ENCODE measurements at places on chromosomes 13 and 19.
A peak's percentile ranks its signal among the peaks of the same experiment; 100 is the strongest.

- DNase-seq: no peak
These were observed 57.1 kb downstream of the ALOX5AP start for GRCh38 chr13:30792285-30793000.

GRCh38 chr13:111384441-111385182 lies 64.2 kb downstream of the TEX29 start:
- peak; percentile 52 for DNase-seq

- no peak for DNase-seq
These were observed 934.9 kb downstream of the SLITRK6 start for GRCh38 chr13:84864341-84864740.

DNA sequence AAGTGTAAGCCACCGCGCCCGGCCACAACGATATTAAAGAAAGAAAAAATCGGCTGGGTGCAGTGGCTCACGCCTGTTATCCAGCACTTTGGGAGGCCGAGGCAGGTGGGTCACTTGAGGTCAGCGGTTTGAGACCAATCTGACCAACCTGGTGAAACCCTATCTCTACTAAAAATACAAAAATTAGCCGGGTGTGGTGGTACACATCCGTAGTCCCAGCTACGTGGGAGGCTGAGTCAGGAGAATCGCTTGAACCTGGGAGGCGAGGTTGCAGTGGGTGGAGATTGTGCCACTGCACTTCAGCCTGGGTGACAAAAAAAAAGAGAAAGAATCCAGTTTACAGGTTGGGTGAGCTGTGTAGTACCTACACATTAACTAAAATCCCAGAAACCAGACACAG lies 99.9 kb upstream of the CACNA1A start:
- DNase-seq: no peak

- peak; percentile 44 for DNase-seq
These were observed 3.1 kb downstream of the XRCC1 start for GRCh38 chr19:43572171-43572588.

GRCh38 chr13:94515374-94515773 lies 35.9 kb upstream of the DCT start:
- DNase-seq: no peak

DNA sequence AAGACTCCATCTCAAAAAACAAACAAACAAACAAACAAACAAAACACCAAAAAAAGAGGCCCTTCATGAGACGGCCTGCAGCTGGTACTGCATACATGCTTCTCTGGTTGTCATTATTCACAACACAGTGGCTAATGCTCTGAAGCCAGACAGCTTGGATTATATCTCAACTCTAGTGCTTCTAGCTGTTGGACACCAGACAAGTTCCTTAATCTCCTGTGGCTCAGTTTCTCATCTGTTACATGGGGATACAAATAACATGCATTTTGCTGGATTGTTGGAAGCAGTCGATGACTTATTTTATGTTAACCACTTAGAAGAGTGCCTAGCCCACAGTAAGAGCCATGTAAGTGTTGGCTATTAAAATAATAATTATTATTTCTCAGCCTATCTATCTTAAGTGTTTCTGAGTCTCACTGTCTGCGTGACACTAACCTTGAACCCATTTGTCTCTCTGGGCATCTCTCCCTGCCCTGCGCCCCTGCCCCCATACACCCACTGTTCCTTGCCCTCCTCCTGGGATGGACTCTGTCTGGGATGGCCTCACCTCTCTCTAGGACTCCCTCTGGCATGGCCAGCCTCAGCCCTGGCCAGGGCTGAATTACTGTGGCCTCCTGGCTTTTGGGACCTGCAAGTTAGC lies 3.1 kb upstream of the JUNB start:
- DNase-seq: no peak

- DNase-seq: no peak
These were observed 310.7 kb downstream of the RFC3 start for GRCh38 chr13:34128661-34129060.

DNA sequence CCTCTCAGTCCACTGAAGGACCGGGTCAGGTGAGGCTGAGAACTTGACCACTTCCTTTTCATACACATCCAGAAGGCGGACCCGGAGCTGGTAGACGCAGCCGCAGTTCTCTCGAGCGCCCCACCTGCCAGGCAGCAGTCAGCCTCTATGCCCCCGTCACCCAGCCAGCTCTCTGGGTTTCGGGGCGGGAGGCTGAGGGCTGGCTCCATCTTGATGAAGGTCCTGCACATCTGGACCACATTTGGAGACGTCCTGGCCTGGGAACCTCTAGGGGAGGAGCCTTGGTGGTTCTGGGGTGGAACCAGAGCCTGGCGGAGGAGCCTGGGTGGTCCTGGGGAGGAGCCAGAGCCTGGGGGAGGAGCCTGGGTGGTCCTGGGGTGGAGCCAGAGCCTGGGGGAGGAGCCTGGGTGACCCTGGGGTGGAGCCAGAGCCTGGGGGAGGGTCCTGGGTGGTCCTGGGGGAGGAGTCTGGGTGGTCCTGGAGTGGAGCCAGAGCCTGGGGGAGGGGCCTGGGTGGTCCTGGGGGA lies 14.3 kb downstream of the MRPS12 start:
- peak; percentile 32 for DNase-seq

DNA sequence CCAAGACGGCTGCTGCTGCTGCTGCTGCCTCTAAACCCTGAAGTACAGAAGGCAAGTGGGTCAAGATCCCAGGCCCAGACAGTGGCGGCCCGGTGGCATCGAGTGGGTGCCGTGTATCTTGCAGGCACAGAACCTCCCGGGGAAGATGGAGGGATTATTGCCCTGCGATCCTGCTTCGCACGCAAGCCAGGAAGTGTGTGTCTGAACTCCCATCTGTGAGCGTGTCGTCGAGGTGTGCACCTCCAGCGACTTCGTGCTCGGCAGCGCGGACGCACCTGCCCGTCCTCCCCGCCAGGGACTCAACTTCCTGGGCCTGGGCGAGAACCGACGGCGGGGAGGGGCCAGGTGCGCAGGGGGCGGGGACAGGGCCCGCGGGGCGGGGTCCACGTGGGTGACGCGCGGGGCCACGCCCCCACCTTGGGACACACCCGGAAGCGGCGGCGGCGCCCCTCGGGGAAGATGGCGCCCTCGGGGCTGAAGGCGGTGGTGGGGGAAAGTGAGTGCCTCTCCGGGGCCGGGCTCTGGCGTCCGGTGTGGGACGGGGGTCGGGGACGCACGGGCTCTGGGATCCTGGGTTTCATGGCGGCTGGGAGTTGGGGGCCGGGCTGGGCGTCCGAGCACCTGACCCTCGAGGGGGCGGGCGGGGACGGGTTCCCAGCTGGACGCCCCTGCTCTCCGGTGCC lies at the start of gene STXBP2:
Gene STXBP2 (plus strand): TSS at position 420 of the 683 bp plus-strand sequence. CDS start 40 bp downstream, at position 460.
- DNase-seq: peak; percentile 66

DNA sequence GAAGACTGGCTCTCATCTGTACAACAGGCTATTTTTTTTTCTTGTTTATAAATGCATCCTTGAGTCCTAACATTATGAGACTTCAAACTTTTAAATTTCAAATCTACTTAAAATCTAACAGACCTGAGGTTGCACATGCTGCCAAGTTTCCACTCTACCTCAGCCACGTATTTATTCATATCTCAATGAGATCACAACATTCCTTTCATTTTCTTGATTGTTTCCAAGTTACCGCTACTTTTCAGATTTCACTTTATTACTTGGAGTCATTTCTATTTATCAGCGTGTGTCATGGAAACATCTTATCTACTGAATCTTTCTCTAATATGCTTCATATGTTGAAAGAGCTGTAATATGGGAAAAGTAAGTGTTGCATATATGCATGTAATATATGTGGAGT lies 1257.5 kb upstream of the ATXN8OS start:
- no peak for DNase-seq

GRCh38 chr19:8461376-8461775 lies 16.6 kb downstream of the HNRNPM start:
- no peak for DNase-seq

- DNase-seq: no peak
These were observed 102.0 kb downstream of the FOXO1 start for GRCh38 chr13:40564342-40565001.

DNA sequence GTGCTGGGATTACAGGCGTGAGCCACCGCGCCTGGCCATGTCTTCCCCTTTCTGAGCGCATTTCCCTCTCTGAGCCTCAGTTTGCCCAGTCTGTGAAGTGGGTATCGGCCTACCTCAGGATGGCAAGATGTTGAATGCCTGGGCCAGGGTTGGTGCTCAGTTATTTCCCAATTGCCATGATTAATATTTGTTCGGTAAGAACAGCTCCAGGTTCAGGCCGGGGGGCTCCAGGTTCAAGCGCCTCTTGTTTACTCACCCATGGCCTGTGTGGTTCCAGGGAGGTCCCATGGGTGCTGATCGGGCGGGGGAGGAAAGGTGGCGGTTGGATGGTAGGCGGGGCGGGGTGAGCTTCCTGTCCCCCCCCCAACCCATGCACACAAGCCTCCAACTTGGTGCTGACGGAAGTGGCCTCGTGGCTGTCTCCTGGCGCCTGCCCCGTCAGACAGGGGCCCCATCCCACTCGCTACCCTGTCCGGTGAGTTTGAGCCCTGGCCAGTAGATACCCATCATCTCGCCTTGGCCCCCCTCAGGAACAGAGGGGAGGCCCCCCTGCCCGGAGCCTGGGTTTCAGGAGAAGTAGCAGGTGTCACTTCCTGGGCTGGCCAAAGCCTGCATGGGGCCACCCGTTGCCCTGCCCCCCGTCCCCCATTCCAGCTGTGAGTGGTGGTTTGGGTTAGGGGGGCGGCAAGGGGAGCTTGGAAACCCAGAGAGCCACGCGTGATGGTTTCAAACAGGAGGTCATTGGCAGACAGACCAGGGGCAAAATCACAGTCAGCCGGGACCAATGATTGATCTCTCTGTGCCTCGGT lies at the start of gene FCHO1:
Gene FCHO1 (plus strand): TSS at position 375 of the 809 bp plus-strand sequence. CDS start 3,688 bp downstream, outside the sequence.
- DNase-seq: no peak

Measured in NCI-H146 (cell line).